ENCODE measurements at places on chromosomes 4 and X.

- DNase-seq = no peak
Measured at GRCh38 chrX:115332832-115333231, 43.3 kb downstream of the LUZP4 start.

DNA sequence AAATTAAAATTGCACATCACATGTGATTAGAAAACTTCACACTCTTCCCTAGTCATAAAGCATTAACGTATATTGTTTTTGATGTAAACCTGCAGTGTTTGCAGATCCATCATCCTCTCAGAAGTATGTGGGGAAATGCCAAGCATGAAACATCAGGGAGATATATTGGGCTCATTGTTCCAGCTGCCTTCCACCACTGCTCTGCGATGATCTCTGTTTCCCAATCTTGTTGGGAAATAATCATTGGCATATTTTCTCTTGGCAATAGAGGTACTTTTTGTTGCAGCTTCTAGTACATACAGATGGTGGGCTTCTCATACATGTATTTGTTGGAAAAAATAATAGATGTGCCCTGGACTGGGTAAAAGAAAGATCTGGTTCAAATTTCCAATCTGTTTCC, 466.3 kb upstream of the HS3ST1 start:
- no peak for DNase-seq

- no peak for DNase-seq
Measured at GRCh38 chr4:24664956-24665355, 80.6 kb upstream of the DHX15 start.

DNA sequence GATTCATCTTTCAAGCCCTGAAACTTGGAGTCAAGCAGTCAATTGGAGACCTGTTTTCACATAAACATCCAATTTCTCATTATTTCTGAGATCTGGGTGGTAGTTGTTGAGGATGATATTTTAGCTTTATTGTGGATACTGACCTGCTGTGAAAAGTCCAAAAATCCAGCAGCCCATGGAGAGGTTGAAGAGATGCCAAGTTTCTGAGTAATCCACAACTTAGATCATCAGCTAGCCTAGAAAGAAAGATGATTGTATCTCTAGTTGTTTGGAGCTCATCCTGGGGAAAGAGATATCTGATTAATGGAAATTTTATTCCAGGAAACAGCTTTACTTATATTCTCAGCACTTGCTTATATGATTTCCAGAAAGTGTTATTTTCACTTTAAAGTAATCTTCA, 48.6 kb upstream of the DCX start:
- no peak for DNase-seq

GRCh38 chrX:133175605-133176004, 42.5 kb downstream of the TFDP3 start:
- no peak for DNase-seq

DNA sequence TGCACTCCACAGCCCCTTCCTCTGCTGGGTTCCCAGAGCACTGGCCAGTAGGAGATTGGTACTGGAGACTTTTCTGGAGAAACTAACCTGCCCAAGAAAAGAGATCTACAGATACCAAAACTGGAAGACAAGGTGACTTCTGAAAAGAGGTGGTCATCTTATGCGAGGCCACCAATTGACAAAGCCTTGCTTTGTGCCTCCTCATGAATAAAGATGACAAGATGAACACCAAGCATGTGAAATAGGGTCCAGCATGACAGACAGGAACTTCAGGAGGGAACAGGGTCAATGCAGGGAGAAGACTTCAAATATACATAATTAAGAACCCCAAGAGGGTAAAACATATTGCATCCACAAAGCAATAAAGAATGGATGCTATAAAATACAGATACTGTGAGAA, 137.9 kb downstream of the APBB2 start:
- no peak for DNase-seq

DNA sequence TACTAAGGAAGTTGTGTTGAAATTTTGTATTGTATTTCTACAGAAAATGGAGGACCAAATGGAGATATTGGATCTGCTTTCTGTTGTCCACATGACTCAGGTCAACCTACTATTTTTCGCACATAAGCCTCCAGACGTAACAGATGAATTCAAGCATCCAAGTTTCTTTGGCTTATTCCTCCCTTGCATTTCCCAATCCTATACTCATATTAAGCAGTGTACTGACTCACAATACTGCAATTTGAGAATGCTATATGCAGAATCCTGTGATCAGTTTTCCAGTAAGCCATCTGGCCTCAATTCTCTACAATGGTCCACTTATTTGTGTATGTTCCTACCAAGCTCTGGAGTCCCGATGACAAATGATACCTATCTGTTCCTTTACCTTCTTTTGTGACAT, 75.7 kb downstream of the ASB9 start:
- DNase-seq = no peak

DNA sequence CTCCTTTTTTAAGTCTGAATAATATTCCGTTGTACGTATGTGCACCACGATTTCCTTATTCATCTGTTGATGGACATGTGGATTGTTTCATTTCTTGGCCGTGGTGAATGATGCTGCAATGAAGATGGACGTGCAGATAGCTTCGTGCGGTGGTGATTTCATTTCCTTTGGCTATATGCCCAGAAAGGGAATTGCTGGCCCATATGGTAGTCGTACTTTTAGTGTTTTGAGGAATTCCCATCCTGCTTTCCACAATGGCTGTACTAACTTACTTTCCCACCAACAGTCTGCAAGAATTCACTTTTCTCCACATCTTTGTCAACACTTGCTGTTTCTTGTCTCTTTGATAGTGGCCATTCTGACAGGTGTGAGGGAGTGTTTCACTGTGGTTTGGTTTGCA, 12.8 kb downstream of the ZFP42 start:
- DNase-seq = no peak

- no peak for DNase-seq
Measured at GRCh38 chr4:140374130-140374477, 658 bp downstream of the SCOC start.

- no peak for DNase-seq
Measured at GRCh38 chrX:136468391-136469103, 19.2 kb upstream of the BRS3 start.

DNA sequence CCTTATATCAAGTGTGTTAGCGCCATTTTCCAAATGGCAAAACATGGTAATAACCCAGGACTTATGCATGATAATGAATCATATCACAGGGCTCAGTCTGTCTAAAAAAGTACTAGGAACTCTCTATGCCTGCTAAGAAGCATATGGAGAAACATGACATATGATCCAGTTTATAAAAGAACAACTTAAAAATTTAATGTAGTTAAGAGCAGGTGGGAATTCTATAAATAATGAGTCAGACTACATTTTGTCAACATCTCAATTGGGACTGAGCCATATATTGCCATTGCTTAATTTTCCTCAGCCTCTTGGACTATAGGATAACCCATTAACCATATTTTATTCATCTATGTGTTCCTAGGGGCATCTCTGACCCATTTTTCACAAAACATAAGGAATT, 360.4 kb upstream of the AGA start:
- no peak for DNase-seq

DNA sequence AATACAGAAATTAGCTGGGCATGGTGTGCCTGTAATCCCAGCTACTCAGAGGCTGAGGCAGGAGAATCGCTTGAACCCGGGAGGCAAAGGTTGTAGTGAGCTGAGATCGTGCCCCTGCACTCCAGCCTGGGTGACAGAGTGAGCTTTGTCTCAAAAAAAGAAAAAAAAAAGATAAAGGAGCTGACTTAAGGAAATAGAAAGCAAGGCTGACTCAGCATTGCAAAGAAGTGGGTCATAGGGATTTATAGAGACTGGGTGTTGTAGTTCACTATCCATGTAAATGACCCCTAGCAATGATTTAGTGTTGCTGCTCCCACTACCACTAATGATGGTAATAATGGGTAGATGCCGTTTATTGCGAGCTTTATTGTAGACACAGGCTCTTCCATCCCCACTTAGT, 47.6 kb downstream of the ADD1 start:
- no peak for DNase-seq

DNA sequence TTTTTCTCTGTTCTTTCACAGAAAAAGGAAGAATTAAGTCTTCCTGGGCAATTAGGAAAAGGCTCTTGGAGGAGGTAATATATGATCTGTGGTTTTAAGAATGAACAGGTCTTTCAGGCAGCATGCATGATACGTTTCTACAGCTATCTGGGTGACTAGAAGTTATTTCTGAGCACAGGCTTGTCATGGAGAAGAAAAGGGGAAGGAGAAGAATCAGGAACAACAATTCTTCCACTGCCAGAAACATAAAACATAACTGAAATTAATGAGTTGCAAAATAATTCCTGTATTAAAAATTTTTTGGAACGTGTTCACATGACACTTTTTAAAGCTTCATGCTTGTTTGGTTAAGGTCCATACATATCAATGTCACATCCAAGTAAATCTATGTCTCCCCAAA, 17.7 kb upstream of the STIM2 start:
- no peak for DNase-seq

DNA sequence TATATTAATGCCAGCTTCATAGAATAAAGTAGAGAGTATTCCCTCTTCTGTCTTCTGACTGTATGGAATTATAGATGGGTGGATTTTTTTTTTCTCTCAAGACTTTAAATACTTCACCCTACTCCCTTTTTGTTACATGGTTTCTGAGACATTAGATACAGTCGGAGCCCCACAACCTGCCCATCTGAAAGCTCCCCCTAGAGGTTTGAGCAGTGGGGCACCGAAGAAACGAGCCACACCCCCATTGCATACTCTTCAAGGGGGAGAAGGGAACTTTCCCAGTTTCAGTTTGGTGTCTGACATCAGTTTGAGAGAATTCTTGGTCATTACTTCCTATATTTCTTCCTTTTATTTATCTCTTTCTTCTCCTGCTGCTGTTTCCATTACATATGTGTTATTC, 437.6 kb upstream of the AGA start:
- DNase-seq = no peak

- DNase-seq = no peak
Measured at GRCh38 chrX:80022363-80023031, 7.9 kb downstream of the TBX22 start.

- DNase-seq = no peak
Measured at GRCh38 chrX:20686256-20686655, 419.5 kb upstream of the RPS6KA3 start.

- DNase-seq = no peak
Measured at GRCh38 chr4:74166135-74166534, 8.2 kb downstream of the MTHFD2L start.

GRCh38 chr4:38780833-38781484, 1.8 kb downstream of the TLR10 start:
- no peak for DNase-seq

DNA sequence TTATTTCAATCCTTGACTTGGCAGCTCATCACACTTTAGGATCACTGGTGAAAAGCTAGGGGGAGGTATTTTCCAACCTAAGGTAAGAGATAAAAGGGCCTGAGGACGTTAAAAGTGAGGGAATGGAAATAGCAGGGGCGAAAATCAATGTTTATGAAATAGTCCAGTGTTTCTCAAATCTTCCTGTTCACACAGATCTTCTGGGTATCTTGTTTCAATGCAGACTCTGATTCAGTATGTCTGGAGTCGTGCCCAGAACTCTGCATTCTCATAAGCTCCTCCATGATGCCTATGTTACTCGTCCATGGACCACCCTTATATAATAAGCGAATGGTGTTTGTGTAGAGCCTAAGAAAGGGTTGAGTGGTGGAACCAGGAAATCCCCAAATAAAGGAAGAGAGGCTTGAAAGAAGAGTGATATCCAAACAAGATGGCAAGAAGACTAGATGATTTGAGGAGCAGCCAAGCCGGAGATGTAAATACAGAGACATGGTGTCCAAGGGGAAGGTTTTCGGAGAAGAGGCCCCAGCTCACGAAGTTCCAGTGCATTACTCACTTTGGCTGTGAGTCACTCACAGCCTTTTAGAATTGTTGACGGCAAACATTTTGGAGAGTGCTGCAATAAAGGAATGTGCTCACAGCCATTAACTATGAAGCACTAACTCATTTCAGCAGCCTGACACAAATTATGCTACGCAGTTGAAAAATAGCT, 215.6 kb upstream of the PPARGC1A start:
- no peak for DNase-seq

GRCh38 chrX:41561045-41561444, 113.9 kb downstream of the NYX start:
- DNase-seq = peak; percentile 58

DNA sequence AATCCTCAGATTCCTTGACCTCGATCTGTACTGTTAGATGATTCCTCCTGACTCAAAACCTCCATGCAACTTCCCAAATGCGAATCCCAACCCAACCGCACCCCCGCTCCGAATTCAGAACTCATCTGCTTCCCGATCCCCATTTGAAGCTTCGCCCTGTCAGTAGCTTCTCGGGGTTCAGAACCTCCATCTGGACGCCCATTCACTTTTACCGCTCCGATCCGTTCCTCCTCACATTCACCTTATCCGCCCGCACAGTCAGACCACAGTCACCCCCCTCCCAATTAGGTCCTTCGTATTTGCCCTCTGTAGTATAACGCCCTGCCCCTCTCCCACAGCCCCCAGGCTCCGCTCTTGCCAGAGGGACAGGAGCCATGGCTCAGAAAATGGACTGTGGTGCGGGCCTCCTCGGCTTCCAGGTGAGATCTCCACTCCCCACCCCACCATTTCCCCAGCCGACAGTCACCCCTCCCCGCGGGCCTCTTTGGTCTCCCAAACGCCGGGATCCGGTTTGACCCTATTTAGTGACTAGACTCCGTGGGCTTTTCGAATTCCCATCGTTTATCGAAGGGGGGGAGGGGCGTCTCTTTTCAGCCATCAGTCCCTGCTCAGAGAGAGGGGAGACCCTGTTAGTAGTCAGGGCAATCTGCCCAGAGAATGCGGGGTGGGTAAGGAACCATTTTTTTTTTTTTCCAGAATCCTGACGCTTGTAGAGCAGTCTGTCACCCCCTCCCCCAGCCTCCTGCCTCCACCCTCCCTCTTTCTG, 691 bp downstream of the MAGED1 start:
- no peak for DNase-seq

GRCh38 chr4:35649778-35650177, 594.5 kb downstream of the ARAP2 start:
- DNase-seq = no peak

- DNase-seq = peak; percentile 49
Measured at GRCh38 chrX:74133156-74133796, 170.7 kb upstream of the ZCCHC13 start.

DNA sequence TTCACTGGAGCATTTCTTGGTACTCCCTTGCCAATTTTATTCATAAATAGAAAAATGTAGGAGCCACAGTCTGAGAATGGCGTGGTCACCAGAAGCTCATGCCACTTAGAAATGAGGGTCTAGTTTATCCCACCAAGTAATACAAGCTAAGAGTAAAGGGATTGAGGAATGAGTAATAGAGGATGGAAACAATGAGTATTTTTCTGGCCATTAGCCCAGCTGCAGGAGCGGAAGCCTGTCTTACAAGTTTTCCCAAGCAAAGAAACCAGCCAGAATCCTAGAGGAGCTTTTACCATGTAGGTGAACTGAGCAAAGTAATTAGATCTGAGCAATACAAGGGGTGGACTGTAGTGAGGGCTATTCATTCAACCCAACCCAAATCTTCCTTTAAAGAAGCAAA, 160.7 kb upstream of the NPY2R start:
- no peak for DNase-seq

- peak; percentile 46 for DNase-seq
Measured at GRCh38 chrX:106898462-106898861, 4.7 kb downstream of the RIPPLY1 start.

- no peak for DNase-seq
Measured at GRCh38 chrX:374596-374995, 12.1 kb downstream of the PPP2R3B start.
